Endothelial cell of coronary artery (primary cell): ENCODE measurements at places on chromosomes 12 and 14. TPM values are rescaled to one million over a fixed set of nuclear protein-coding genes. Genes with fewer than 3 reads are reported as not detected.

The CMA1 gene
- total RNA-seq, result not detected in 2 replicates

The RNF212B gene
- total RNA-seq, result not detected in 2 replicates

The NXPH4 gene
- total RNA-seq, result 2.5 TPM in 1 of 2 replicates, not detected in the other

The GAPDH gene
- total RNA-seq, result 7,040 and 7,691 TPM in 2 replicates

The NRXN3 gene
- 2.6 and 3.3 TPM in 2 replicates for total RNA-seq

The TPH2 gene
- total RNA-seq, result not detected in 2 replicates

The ZNF385A gene
- total RNA-seq, result 0.45 and 1.1 TPM in 2 replicates

The SNAPC1 gene
- 12.1 and 28.0 TPM in 2 replicates for total RNA-seq

The INSM2 gene
- total RNA-seq, result not detected in 2 replicates

The RERG gene
- total RNA-seq, result 0.94 TPM in 1 of 2 replicates, not detected in the other

The KRT8 gene
- 9.2 and 20.7 TPM in 2 replicates for total RNA-seq

The PMEL gene
- total RNA-seq, result 0.19 and 0.27 TPM in 2 replicates

The GALNT16 gene
- total RNA-seq, result 0.19 and 0.36 TPM in 2 replicates
